ENCODE measurements at places on chromosomes 5 and 9.

GRCh38 chr5:9452181-9452580 is 93.7 kb downstream of the SEMA5A start:
- DNase-seq = no peak

DNA sequence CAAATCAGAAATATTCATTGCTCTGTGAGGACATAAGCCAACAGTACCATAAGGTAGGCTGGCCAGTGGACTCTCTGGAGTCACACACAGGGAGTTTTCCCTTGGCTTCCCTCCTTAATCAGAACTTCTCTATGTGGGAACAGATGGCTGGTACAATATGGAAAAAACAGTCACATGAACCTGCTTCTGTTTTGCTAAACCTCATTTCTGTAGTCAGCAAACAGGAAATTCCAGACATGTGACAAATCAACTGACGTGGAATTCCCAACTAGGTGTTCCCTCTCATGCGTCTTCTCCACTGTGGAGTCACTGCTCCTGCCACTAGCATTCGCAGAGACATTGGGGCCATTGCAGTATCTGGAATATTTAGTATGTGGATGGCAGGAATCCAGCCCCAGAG is 617.6 kb downstream of the KIF4B start:
- no peak for DNase-seq

DNA sequence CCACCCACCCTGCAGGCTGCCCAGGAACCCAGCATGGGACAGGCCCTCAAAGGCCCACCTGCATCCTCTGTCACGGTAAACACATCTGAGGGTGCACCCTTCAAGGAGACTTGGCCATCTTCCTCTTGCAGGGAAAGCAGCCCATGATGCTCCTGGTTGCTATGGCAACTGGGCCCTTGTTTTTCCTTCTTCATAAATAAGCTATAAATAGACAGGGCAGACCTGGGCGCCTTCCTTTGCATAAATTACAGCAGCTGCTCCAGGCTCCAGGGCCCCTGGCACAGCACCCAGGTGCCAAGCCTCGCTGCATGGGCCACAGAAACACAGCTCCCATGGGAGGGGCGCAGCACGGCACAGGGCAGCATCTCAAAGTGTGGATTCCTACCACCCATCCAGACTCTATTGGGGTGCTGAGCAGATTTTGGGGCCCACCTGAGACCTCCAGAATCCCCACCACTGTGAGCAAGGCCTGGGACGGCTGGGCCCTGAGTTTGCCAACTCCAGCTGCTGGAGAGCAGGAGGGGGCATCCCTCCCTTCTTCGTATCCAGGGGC is 5.8 kb upstream of the PSMB7 start:
- no peak for DNase-seq

GRCh38 chr9:123368023-123368422 is 12.0 kb downstream of the CRB2 start:
- DNase-seq = peak; percentile 75

DNA sequence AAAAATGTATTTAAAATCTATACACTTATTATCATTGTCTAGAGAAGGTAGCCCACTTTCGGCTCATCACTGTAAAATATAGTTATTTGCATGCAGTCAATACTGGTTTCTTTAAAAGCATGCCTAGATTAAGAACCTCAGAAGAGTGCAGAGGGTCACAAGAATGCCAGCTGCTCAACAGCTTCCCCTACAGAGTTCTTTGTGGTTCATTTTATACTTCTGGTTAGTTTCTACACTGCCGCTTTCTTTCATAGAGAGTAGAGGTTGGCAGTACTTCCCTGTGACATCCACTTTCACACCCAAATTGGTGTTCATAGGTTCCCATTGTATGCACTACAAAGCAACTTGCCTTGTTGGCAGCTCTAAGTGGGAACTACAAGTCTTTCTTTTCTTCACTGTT is 137.3 kb downstream of the KIAA0825 start:
- DNase-seq = no peak
